ENCODE measurements at places on chromosomes 12 and 14.

GRCh38 chr14:92507174-92507768, 6.3 kb upstream of the RIN3 start:
- DNase-seq = no peak

GRCh38 chr14:87667659-87668058, 325.3 kb downstream of the GALC start:
- no peak for DNase-seq

GRCh38 chr14:71228711-71229110, 321.5 kb downstream of the PCNX1 start:
- no peak for DNase-seq

GRCh38 chr12:124784871-124785572, 78.6 kb downstream of the SCARB1 start:
- no peak for DNase-seq

DNA sequence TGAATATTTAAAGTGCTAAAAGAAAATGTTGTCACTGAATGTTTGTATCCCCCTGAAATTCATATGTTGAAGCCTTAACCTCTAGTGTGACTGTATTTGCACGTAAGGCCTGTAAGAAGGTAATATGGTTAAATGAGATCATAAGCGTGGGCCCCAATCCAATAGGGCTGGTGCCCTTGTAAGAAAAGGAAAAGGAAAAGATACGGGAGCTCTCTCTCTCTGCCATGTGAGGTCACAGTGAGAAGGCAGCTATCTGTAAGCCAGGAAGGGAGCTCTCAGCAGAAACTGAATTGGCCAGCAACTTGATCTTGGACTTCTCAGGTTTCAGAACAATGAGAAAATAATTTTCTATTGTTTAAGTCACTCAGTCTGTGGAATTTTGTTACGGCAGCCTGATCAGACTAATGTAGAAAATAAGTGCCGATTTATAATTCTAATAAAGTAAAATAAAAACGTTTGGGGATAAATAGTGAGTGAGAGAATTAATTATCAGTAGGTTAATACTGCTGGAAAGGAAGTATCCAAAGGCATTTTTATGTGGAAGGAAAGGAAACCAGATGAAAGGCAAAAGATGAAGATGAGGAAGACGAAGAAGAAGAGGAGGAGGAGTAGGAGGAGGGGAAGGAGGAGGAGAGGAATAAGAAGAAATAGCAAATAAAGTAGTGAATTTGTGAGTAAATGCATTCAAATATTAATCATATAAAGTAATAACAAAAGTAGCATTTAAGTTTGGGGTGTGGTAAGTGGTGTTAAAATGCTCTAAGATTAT, 188.5 kb upstream of the KRR1 start:
- no peak for DNase-seq

- no peak for DNase-seq
These were observed 112.5 kb downstream of the PRKD1 start for GRCh38 chr14:29815016-29815674.

DNA sequence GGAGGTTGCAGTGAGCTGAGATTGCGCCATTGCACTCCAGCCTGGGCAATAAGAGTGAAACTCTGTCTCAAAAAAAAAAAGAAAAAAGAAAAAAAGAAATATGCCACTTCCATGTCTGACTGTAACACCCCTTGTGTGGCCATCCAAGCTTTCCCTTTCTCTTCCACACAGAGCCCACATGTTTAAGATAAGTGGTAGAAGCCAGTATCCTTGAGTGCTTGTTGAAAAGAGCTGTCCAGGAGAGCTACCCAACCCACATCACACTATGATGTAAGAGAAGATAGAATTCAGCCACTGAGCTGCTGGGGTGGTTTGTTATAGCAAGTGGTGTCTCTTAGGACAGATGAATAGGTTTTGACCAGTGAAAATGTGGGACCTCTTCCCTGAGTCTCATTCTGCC, 82.1 kb downstream of the ZNF664 start:
- DNase-seq = no peak

DNA sequence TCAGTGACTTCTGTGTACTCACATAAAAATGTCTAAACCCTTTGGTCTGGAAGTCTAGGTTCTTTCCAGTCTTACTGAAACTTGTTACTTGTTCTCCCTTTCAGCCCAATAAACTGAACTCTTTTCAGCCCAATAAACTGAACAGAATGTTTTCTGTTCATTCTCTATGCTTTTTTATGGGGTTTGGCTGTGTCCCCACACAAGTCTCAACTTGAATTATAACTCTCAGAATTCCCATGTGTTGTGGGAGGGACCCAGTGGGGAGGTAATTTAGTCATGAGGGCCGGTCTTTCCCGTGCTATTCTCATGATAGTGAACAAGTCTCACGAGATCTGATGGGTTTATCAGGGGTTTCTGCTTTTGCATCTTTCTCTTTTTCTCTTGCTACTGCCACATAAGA, 15.0 kb upstream of the NEDD1 start:
- DNase-seq = no peak

- DNase-seq = no peak
These were observed 35.1 kb downstream of the ST8SIA1 start for GRCh38 chr12:22299294-22299912.

GRCh38 chr12:52126605-52127578, 47.4 kb downstream of the SMIM41 start:
- no peak for DNase-seq

GRCh38 chr12:15756822-15757221, 32.4 kb downstream of the EPS8 start:
- DNase-seq = no peak

- no peak for DNase-seq
These were observed 14.3 kb upstream of the PAPLN start for GRCh38 chr14:73223049-73223448.

DNA sequence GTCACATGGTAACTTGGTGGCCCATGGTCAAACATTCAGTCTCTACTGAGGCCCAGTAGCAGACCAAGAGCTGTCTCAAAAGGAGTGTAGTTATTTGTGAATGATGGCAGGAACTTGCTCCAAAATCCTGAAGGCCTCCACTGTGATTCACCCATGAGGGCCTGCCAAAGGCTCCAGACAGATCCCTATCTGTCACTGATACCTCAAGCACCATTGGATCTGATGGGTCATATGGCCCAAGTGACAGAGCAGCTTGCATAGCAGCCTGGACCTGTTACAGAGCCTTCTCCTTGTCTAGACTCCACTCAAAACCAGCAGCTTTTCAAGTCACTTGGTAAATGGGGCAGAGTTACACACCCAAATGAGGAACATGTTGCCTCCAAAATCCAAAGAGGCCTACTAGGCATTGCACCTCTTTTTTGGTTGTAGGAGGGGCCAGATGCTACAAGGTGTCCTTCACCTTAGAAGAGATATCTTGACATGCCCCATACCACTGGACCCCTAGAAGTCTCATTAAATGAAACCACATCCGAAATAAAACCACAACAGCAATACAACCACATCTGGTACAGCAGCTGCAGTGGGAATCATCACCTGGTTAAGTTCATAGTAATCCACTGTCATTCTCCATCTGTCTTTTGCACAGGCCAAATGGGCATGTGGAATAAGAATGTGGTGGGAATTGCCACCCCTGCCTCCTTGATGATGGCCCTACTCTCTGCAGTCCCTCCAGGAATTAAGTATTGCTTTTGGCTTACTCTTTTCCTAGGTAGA, 150.4 kb upstream of the MAX start:
- no peak for DNase-seq

DNA sequence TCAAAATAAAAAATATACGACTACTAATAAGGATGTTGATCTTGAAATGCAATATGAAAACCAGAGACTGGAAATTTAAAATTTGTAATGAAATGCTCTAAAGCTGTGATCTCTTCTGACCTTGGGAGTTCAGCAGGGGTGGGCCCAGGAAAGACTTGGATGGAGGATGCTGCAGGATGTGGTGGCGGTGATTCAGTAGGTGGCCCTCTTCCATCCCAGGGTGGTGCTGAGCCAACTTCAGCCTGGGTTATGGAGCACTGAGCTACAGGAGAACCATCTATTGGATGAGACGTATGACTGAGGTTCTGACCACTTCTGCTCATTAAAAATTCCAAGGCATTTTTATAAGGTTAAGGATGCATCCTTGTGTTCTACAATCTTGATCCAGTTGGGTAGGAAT, 6.9 kb upstream of the PDE3A start:
- DNase-seq = no peak

- no peak for DNase-seq
These were observed 61.5 kb downstream of the KCNMB4 start for GRCh38 chr12:70427611-70428010.

- no peak for DNase-seq
These were observed 820.7 kb upstream of the FBXO33 start for GRCh38 chr14:40252817-40253447.

DNA sequence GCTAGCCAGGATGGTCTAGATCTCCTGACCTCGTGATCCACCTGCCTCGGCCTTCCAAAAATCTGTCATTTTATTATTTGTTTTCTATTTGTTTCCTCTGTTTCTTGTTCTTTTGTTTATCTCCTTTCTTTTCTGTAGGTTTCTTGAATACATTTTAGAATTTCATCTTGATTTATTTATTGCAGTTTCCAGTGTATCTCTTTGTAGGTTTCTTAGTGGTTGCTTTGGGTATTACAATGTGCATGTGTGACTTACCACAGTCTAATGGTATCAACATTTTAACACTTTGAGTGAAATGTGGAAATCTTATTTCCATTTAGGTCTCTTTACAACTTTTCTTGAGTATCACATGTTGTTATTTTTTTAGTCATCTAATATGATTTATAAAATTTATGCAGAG, 29.9 kb upstream of the MUCL1 start:
- no peak for DNase-seq

- DNase-seq = no peak
These were observed 22.2 kb downstream of the A2ML1 start for GRCh38 chr12:8844665-8845064.

DNA sequence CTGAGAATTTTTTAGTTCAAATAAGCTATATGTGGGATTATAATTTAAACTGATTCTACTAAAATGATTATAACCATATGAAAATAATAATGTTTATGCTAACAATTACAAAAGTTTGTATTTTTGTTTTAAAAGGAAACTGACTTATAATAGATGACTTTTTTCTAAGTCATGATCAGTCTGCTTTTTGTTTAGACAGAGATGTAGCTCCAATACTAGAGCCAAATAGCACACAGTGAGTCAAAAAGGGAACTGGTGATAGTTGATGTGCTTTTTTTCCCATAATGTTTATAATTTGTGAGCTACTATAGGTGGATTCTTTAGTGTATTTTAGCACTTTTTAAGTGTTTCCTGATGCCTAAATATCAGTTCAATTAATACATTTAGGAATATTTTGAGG, 28.3 kb downstream of the TMPO start:
- DNase-seq = no peak

DNA sequence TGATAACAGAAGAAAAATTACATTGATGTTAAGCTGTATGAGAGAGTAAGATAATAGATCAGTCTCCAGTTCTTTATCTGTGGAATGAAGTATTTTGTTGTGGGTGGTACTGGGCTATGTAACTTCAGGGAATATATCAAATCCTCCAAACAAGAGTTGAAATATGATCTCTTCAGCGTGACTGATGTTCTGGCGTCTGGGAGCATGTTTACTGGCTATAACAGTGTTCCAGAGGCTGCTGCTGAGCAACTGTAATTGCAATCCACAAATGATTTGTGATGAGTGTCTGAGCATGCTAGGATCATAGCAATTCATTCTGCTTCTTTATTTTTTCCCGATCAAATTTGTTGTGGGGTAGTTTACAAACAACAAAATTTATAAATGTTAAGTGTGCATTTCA, 18.6 kb upstream of the CCDC198 start:
- no peak for DNase-seq

GRCh38 chr14:42469637-42470426, 863.2 kb downstream of the LRFN5 start:
- no peak for DNase-seq

- no peak for DNase-seq
These were observed 363.1 kb downstream of the SYT1 start for GRCh38 chr12:79227646-79228045.

DNA sequence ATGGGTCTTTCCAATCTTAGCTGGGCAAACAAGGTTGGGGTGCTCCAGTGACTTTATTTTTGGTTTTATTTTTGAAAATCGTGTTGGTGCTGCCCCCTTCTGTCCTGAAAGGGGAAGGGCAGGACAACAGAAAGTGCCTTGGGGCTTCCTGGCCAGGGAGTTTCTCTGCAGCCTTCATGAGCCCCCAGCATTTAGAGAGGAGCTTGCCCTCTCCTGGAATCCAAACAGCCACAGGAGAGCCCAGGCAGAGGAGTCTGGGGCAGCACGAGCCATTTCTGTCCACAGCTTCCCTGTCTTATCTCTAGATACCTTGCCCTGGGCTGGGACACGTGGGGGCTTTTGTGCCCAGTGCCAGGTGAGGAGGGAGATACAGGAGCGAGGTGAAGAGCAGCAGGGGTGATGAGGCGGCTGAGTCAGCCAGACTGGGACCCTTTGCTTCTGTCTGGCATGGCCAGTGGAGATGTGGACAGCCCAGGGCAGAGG, 4.4 kb upstream of the C1RL start:
- peak; percentile 31 for DNase-seq

GRCh38 chr14:67643713-67644112, 24.0 kb downstream of the ARG2 start:
- no peak for DNase-seq

DNA sequence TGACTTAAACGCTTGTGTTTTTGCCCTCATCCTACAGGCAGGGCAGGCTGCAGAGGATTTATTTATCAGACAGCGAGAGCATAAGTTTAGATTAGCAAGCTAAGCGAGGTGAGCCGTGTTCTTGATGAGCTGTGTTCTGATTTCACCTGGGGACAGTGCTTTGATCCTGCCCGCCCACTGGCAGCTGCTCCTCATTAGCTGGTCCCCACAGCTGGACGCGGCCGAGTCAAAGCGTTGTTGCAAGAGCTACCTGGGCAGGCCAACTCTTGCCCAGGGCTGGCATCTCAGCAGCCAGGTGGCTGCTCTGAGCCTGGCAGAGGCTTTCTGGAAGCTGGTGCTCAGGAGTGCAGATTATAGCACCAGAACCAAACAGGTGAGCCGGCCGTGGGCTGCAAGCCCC, 46.8 kb upstream of the BEGAIN start:
- DNase-seq = no peak

DNA sequence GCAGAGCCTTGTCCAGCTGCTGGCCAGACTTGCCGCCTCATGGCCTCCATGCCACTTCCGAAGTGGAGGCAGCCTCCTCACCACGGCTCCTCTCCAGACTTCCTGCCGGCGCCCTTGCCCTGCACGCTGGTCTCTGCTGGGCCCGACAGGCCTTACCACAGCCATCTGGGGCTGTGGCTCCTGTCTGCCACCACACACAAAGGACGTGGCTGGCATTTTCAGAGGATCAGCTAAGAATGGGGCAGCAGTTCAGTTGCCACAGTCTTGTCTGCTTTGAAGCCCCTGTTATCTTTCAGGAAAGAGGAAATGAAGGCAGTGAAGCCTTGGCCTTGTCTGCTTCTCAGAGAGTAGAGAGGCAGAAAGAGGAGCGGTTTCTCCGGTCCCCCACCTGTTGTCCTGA, 178.0 kb upstream of the FKBP4 start:
- DNase-seq = no peak

GRCh38 chr14:69475194-69475818, 9.2 kb upstream of the PLEKHD1 start:
- no peak for DNase-seq
